NCI-H2081 treated with DMSO at 0.1 percent for 48 hours (cell line): ENCODE measurements at places on chromosomes 7 and 10.

- DNase-seq, result no peak
Observed at GRCh38 chr10:131850383-131850870, 50.4 kb upstream of the PPP2R2D start.

DNA sequence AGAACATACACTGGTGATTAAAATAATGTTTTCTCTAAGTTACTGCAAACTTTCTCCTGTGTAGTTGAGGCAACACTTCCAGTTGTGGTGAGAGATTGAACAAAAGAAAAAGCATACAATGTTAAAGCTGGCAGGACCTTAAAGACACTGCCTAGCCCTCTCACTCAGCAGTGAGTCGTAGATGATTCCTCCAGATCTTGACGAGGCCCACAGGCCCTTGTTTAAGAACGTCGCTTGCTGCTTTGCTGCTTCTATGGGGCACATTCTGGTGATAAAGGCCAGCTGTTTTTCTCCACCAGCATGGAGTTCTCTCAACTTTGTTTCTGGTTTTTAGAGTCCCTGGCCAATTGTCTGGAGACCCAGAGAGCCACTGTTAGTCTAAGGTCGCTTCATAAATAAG lies 2.8 kb upstream of the DENND11 start:
- DNase-seq, result no peak

DNA sequence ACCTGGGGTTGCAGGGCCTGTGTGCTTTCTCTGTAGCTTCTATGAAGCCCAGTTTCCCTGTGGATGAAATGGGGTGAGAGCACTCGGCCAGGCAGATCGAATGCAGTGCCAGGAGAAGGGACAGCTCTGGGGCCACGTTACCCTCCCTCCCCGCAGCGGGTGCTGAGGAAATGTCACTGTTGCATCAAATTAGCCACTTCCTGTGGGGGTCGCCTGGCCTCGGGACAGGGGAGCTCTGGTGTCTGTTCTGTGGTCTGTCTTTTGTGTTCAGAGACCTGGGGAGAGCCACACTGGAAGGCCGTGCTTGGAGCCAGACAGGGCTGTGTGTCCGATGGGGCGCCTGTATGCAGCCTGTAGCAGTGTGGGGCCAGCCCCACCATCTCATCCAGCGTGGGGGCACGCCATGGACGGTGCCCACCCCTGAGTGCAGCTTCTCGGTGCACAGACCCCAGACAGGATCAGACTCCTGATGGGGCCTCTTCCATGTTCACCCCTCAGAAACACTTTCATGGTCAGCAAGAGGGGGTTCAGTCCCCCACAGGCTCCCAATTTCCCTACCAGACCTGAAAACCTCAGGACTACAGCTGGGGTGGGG lies 13.6 kb downstream of the TTYH3 start:
- no peak for DNase-seq

DNA sequence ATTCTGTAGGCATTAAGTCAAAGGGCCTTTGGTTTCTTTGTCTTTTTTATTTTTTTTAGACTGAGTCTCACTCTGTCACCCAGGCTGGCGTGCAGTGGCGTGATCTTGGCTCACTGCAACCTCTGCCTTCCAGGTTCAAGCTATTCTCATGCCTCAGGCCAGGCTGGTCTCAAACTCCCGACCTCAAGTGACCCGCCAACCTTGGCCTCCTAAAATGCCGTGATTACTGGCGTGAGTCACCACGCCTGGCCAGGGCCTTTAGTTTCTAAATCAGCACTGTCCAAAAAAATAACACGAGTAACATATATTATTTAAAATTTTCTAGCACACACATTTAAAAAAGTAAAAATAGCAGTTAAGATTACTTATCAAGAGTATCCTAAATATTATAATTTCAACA lies 11.1 kb upstream of the ACSL5 start:
- no peak for DNase-seq

GRCh38 chr10:126143117-126143516 lies 245.2 kb downstream of the ADAM12 start:
- no peak for DNase-seq

GRCh38 chr10:67492317-67493019 lies 203.5 kb downstream of the CTNNA3 start:
- DNase-seq, result no peak

GRCh38 chr7:20107582-20107981 lies 109.6 kb downstream of the MACC1 start:
- no peak for DNase-seq

DNA sequence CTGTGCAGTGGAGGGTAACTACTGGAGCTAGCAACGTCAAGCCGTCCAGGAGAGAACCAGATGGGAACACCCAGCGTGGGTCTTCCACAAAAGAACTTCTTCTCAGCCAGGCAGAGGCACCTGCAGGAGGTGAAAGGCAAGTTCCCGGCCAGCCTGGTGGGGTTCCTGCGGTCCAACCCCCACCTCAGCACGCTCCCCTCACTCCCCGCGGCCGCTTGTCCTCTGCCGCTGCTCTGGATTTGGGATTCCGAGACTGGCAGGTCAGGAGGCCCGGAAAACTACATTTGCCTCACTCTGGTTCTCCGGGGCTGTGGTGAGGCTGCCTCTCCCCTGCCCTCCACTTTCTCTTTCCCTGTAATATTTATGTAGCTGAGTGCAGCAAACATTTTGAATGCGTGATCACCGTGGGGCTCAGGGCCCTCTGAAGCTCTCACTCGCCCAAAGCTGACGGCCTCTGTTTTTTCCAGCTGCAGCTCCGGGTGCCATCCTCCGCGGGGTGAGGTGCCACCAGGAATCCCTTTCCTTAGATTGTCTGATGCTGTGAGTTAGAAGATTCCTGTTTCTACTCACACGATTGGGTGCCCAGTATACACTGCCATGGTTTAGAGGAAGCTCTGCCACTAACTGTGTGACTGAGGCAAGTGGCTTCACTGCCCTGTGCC lies 366.9 kb downstream of the DNAJB6 start:
- DNase-seq, result no peak

DNA sequence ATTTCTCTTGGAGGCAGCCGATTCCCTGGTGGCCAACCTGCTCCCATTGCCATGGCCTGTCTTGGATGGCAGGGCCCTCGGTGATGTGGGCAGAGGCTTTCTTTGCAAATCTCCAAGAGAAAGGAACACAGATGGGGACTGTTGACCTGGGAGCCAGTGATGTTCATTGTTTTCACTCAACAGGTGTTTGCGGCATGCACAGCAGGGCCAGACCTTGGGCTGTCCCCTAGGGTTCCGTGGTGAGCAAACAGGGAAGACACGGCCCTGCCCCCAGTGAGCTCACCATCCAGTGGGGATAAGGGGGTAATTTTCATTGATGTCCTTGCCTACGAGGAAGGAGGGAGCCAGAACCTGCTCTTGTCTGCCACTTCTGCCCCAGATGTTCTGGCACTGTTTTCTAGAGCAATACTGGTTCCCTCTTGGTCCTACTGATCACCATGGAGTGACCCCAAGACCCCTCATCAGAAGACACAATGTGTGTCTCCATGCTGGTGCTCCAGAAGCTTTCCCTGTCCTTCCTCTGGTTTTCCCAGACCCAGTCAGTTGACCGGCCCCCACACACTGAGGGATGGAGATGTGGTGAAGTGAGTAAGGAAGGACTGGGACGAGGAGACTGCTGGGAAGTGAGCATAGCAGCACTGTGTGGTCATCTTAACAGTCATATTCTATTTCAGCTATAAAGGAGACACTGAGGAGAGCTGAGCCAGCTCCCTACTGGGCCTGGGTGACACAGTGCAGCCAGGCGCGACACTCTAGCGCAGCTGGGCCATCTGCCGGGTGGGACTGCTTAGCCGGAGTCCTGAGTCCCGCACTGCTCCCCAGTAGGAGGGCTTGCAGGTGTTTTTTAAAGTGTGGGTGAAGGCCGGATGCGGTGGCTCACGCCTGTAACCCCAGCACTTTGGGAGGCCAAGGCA lies 20.4 kb upstream of the FIGNL1 start:
- no peak for DNase-seq
